Breast epithelium (tissue), 4 donors: ENCODE measurements at places on chromosomes 3 and 15. TPM values are rescaled to one million over a fixed set of nuclear protein-coding genes. Genes with fewer than 3 reads are reported as not detected.

DNA sequence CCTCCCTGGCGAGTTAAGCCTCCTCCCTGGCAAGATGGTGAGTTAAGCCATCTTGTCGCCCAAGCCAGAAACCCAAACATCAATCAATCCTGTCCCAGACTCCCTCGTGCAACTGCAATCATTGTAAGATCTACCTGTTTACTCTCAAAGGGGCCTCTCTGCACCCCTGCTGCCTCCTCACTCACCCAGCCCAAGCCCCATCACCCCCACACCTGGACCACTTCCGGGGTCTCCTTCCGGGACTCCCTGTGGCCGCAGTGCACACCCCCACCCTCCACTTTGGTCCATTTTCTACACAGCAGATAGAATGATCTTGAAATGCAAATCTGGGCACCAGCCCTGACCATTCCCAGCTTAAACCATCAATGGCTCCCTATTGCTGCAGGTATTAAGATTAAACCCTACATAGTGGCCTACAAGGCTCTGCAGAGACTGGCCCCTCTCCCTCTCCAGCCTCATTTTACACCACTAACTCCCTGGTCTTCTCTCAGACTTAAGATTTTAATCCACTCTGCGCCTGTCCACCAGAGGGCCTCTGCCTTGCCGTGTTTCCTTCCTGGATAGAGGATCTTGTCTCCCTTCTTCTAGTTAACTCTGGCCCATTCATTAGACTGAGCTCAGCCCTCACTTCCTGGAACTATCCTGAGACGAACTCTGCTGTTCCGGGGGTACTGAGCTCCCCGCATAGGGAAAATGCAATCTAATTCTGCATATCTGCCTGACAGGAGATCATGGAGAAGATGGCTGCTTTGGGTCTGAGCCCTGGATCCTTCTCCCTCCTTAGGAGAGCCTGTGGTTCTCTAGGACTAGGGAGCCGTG is 41.9 kb upstream of the SLC6A1 start:
- H3K27ac ChIP-seq, result no peak overlapping the region
- H3K36me3 ChIP-seq, result no peaks in the 10 kb centered on the region
- no peaks in the 10 kb centered on the region for H3K27me3 ChIP-seq
- no peaks in the 10 kb centered on the region for H3K4me1 ChIP-seq
- DNase-seq, result no peak

DNA sequence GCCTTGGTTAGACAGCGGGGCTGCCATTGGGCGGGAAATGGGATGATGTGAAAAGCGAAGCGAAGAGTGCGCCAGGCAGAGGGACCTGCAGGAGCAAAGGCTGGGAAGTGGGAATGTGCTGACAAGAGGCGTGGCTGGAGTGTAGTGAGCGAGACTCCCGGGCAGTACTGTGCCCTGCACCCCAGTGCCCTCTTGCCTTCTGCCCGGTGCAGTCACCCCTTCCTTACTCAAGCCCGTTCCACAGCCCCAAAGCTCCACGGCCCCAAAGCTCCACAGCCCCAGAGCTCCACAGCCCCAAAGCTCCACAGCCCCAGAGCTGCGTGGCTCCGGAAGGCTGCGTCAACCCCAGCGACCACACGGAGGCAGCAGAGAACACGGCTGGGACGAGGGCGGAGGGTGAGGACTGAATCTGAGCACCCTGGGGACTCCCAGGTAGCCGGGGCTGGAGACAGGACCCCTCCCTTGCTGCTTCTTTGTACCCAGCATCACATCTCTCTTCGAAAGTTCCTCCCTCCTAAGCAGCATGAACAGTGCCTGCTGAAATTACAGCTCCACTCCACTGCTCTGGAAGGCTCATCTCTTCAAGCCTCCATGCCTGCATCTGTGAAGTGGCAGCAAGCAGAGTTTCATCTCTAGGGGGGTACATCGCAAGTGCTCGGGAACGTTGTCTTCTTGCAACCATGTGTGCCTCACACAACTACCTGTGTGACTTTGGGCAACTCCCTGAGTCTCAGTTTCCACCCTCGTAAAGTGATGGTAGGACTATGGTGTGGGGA is 108.9 kb downstream of the FBLN2 start:
- H3K36me3 ChIP-seq, result no peaks in the 10 kb centered on the region
- H3K27ac ChIP-seq, result no peak overlapping the region
- no peak overlapping the region for H3K4me3 ChIP-seq
- H3K27me3 ChIP-seq, result peaks cover 52% of the 10 kb centered on the region

DNA sequence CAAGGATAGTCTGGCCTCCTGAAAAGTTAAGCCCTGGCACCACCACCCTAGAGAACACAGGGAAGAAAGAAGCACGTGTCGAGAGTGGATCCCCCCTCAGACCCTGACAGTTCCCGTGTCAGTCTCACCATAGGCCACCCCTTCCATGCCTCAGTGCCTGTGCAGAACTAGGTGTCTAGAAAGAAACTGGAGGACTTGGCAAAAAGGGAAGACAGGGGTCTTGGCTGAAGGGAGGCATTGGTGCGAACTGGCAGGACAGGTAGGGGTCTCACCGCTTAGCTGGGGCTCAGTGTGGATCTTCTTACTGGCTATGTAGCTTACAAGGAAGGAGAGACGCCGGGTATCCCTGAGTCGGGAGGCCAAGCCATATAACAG is 518 bp downstream of the QARS1 start:
- H3K27ac ChIP-seq, result peak overlapping the region; percentile 74
- no peak for DNase-seq
- no peaks in the 10 kb centered on the region for H3K27me3 ChIP-seq
- peaks cover 12% of the 10 kb centered on the region for H3K36me3 ChIP-seq

GRCh38 chr15:88621789-88622604 is 857 bp downstream of the AEN start:
- H3K36me3 ChIP-seq, result no peaks in the 10 kb centered on the region
- no peak for DNase-seq
- H3K4me1 ChIP-seq, result peaks cover 4% of the 10 kb centered on the region
- peak overlapping the region; percentile 85 for H3K27ac ChIP-seq

- no peak overlapping the region for H3K27ac ChIP-seq
- no peak overlapping the region for H3K4me3 ChIP-seq
- H3K27me3 ChIP-seq, result no peaks in the 10 kb centered on the region
- no peaks in the 10 kb centered on the region for H3K36me3 ChIP-seq
- no peak for DNase-seq
Observed at GRCh38 chr3:63193647-63194046, 84.5 kb upstream of the SYNPR start.

- no peaks in the 10 kb centered on the region for H3K36me3 ChIP-seq
- no peaks in the 10 kb centered on the region for H3K27me3 ChIP-seq
Observed at GRCh38 chr3:194130807-194131589, 5.0 kb upstream of the HES1 start.

- peak; percentile 28 for DNase-seq
- no peaks in the 10 kb centered on the region for H3K27me3 ChIP-seq
- no peaks in the 10 kb centered on the region for H3K36me3 ChIP-seq
- no peaks in the 10 kb centered on the region for H3K4me1 ChIP-seq
Observed at GRCh38 chr3:146184241-146185015, 23.4 kb upstream of the PLOD2 start.

GRCh38 chr3:60192297-60193114 is 1058.7 kb downstream of the FHIT start:
- no peaks in the 10 kb centered on the region for H3K27me3 ChIP-seq
- H3K4me3 ChIP-seq, result no peak overlapping the region
- H3K27ac ChIP-seq, result no peak overlapping the region
- DNase-seq, result no peak
- H3K4me1 ChIP-seq, result no peaks in the 10 kb centered on the region

- peak overlapping the region; percentile 85 for H3K27ac ChIP-seq
- no peaks in the 10 kb centered on the region for H3K27me3 ChIP-seq
Observed at GRCh38 chr15:58551764-58552504, 120.1 kb downstream of the LIPC start.

DNA sequence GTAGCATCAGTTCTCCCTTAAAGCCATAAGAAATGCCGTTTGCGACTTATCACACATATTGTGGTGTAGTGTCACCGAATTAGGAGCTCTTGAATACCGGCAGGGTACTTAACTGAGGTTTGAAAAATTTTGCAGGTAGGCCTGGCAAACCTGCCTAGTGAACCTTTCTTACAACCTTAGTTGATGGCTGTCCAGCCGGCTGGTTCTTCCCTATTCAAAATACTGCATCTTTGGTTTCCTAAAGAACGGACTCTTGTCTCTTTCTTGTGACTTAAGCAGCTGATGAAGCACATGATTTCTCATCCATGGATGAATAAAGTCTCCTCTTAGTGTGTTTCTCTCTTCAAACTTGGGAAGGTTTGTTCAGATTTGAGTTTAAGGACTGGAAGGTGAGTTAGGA is 1.5 kb downstream of the RAB7A start:
- H3K27me3 ChIP-seq, result no peaks in the 10 kb centered on the region
- H3K4me1 ChIP-seq, result peaks cover 13% of the 10 kb centered on the region
- peak overlapping the region; percentile 100 for H3K27ac ChIP-seq
- peak overlapping the region; percentile 99 for H3K4me3 ChIP-seq
- no peak for DNase-seq

DNA sequence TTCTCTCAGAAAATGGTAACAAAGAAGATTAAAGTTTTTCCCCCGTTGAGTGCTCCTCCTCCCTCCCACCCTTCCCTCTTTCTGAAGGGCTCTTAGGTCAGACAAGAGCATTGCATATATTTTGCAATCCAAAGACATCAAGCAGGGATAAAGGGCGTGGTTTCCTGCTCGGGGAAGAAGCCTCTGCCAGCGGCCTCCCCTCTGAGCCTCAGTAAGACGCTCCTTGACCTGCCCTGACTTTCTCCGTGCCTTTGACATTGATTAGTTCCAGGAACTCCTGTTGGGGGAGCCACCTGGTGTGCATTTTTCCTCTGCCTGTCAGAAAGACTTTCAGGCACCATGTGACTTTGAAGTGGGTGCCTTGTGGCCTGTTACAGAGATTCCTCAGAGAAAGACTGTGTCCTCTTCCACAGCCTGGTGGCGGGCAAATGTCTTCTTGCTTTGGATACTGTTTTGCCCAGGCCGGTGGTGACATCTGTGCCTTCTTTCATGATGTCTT is 87.2 kb upstream of the TBL1XR1 start:
- H3K27me3 ChIP-seq, result no peaks in the 10 kb centered on the region
- H3K27ac ChIP-seq, result no peak overlapping the region
- no peaks in the 10 kb centered on the region for H3K4me1 ChIP-seq
- DNase-seq, result no peak
- no peaks in the 10 kb centered on the region for H3K36me3 ChIP-seq
- no peak overlapping the region for H3K4me3 ChIP-seq

DNA sequence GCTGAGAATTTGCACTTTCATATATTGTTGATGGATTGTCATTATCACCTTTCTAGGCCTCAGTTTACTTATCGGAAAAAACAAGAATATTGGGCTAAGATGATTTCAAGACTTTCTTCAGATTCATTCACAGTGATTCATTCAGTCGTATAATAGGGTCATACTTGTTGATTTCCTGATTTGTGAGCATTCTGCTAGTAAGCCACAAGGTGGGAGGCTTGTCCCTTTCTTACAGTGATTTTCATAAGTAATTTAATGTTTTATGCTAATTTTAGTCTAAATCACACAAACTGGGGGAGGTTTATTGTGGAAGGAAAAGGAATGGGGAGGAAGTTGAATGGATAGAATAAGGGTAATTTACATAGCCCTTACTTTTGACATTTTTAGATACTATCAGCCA is 126.8 kb upstream of the GOLGA6L4 start:
- no peaks in the 10 kb centered on the region for H3K27me3 ChIP-seq
- no peak overlapping the region for H3K27ac ChIP-seq
- H3K4me1 ChIP-seq, result no peaks in the 10 kb centered on the region
- no peak overlapping the region for H3K4me3 ChIP-seq
- DNase-seq, result no peak
- H3K36me3 ChIP-seq, result no peaks in the 10 kb centered on the region

DNA sequence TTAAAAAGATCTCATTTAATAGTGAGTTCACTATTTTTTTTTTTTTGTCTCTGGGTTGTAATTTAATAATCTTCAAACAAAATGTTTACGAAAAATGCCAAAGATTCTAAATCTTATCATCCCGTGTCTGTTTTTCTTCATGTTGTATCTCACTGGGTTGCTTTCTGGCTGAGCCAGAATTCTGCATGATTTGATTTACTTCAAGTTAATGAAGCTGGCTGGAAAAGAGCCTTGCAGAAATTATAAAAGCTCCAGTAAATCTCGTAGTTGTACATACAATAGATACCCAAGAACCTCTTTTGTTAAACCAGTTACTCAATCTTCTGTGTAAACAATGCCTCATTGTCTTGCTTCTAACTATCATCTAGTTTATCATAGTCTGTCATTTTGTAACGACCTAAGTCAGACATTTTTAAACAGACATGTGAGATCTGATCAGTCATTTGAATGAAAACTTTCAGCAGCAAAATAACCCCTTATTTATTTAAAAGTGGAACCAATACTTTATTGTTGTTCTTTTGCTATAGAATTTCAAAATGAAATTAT is 249.0 kb downstream of the MCTP2 start:
- H3K4me1 ChIP-seq, result no peaks in the 10 kb centered on the region
- DNase-seq, result no peak
- H3K27me3 ChIP-seq, result no peaks in the 10 kb centered on the region

GRCh38 chr3:189270248-189270832 is 98.6 kb downstream of the TPRG1 start:
- no peak overlapping the region for H3K27ac ChIP-seq
- no peaks in the 10 kb centered on the region for H3K4me1 ChIP-seq
- H3K27me3 ChIP-seq, result no peaks in the 10 kb centered on the region
- no peak overlapping the region for H3K4me3 ChIP-seq
- peak; percentile 72 for DNase-seq
- H3K36me3 ChIP-seq, result no peaks in the 10 kb centered on the region

- no peak for DNase-seq
- H3K27me3 ChIP-seq, result no peaks in the 10 kb centered on the region
- no peaks in the 10 kb centered on the region for H3K36me3 ChIP-seq
- H3K4me1 ChIP-seq, result no peaks in the 10 kb centered on the region
- no peak overlapping the region for H3K4me3 ChIP-seq
- peak overlapping the region; percentile 98 for H3K27ac ChIP-seq
Observed at GRCh38 chr15:65086680-65087111, 10.2 kb downstream of the KBTBD13 start.

DNA sequence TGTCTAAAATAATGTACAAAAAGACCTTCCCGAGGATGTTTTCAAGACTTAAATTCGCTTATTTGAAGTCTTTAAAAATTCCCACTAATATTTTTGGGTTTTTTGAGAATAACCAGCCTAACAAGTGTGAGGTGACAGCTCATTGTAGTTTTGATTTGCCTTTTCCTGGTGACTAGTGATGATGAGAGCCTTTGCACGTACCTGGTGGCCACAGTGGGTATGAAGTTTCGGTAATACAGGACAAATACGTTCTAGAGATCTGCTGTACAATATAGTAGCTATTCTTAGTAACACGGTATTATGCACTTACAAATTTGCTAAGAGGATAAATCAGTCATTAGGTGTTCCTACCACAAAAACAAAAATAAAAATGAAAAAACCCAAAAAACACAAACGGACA is 124.9 kb downstream of the GRM7 start:
- no peak for DNase-seq
- no peaks in the 10 kb centered on the region for H3K4me1 ChIP-seq
- no peak overlapping the region for H3K4me3 ChIP-seq
- no peak overlapping the region for H3K27ac ChIP-seq
- no peaks in the 10 kb centered on the region for H3K36me3 ChIP-seq
- H3K27me3 ChIP-seq, result no peaks in the 10 kb centered on the region

- peaks cover 27% of the 10 kb centered on the region for H3K4me1 ChIP-seq
- no peak for DNase-seq
- no peaks in the 10 kb centered on the region for H3K36me3 ChIP-seq
- H3K27ac ChIP-seq, result peak overlapping the region; percentile 97
- H3K27me3 ChIP-seq, result no peaks in the 10 kb centered on the region
Observed at GRCh38 chr3:53843195-53844177, 2.7 kb downstream of the CHDH start.

SLC51A gene
- not detected for total RNA-seq

DGKG gene
- 0.59 TPM for total RNA-seq

FGD5 gene
- total RNA-seq, result 7.3 TPM

CLDN18 gene
- total RNA-seq, result not detected

ADPRH gene
- 9.8 TPM for total RNA-seq

CD276 gene
- 20.9 TPM for total RNA-seq

ZNF609 gene
- 22.9 TPM for total RNA-seq

IL17RC gene
- total RNA-seq, result 59.6 TPM
